ENCODE measurements at places on chromosomes 11 and 22.

DNA sequence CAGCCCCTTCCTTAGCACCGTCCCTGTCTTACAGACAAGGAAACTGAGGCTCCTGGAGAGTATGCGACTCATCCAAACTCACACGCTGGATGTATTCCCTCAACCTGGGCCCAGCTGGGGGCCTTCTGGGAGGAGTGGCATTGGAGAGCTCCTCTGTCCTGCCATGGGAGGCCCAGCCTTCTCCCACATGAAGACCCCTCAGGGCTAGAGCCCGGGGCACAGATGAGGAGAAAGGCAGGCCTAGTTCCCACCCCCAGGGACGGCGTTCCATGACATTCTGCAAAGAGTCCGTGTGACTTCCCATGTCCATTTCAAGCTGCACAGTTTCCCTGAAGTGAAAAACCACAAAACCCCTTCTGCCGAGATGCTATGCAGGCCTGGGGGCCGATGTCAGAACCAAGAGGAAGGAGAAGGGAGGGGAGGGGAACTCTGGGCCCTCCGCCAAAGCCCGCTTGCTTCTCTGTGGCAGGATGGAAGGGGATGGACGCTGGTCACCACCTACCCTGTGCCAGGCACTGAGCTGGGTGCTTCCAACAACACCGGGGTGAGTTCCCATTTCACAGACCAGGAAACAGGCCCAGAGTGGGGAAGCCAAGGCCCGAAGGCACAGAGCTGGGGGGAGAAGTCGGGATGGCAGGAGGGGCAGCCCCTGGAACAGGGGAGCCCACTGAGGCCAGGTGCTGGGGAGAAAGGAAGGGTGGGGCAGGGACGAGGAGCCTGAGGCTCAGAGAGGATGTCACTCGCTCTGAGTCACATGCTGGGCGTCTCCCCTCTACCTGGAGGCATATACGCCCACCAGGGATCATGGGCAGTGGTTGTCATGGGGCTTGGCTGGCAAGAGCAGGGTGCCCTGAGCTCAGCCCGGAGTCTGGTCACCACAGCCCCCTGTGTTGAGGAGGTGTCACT is 15.7 kb downstream of the RAC2 start:
- peak; percentile 69 for DNase-seq

DNA sequence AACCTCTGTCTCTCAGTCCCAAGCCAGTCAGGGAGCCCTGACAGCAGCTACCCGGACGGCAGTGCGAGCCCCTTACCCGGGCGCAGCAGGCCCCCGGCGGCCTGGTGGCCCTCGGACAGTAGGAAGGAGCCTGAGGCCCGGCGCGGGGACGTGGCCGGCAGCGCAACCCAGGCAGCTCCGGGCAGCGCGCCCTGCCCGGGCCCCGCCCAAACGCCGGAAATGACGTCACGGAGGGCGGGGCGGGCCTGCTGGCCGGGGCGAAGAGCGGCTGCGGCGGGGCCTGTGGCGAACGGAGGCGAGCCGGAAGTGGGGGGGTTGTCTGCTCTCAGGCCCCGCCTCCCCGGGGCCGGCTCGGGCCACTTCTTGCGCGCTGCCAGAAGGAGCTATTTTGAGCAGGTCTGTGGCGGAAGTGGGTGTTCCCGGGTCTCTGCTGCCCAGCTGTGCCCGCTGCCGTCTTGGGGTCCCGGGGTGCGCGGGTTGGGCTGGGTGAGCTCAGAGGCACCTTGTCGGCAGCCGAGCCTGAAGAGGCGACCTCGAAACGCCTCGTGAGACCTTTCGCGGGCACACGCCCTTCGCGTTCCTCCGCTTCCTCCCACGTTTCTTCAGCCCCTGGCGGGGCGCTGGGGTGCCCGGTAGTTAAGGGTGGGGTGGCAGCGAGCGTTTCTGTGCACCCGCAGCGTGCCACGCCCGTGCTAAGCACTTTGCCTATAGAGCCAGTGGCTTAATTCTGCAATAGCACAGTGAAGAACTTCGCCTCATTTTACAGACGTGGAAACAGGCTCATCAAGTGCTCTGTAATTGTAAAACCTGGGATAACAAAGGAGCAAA is at the start of gene C11orf24:
Gene C11orf24, minus strand, starts transcription at position 193 of the 828 bp plus-strand sequence. CDS start 8,206 bp downstream, outside the sequence.
- peak; percentile 92 for DNase-seq

DNA sequence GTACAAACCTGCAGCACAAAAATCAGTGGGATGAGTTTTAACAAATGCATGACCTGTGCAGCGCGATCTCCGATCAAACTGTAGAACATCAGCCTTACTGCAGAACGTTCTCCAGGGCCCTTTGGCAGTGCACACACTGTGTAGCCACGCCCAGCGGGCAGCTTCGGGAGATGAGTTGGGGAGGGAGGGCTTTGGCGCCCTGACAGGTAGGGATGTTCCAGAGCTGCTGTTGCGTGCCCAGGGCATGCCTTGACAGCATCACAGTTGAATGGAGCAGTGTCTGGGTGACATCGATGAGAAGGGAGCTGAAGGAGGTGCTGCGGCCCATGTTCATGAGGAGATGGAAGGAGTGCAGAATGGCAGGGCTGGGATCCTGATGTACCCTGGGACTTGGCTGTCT is 80.2 kb downstream of the TBC1D22A start:
- DNase-seq, result no peak

DNA sequence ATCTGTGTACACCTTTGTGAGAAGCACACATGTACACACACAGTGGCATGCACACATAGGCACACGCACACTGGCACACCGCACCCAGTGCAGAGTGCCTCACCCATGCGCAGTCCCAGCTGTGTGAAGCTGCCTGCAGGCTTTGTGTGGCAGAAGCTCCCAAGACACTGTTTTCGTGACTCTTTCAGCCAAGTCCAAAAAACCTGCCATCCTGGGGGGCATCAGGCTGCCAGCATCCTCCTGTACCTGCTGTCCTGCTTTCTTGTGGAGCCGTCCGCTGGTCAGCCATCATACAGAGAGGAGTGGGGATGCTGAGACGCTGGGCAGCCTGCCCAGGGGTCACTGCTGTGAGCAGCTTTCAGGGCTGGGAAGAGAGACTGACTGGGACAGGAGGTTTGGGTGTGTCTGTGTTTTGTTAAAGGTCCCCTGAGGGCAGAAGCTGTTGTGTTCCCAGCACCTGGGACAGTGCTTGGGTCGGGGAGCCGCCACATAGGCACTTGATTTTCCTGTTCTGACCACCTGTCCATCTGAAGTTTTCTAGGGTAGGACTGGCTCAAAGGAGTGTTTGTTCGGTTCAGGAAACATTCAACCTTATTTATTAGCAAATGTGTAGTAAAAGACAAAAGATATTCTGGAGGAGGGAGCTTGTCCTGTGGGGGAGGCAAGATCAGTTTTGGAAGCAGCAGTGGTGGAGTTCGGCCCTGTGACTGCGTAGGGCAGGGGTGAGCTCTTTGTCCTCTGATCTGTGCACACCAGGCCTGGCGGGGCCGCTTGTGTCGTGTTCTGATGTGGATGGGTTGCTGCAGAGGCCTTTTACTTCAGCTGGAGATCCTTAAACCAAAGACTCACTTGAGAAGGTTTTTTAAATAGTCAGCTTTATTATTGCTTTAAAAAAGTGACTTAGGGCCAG is 29.7 kb downstream of the AP2A2 start:
- DNase-seq, result no peak

DNA sequence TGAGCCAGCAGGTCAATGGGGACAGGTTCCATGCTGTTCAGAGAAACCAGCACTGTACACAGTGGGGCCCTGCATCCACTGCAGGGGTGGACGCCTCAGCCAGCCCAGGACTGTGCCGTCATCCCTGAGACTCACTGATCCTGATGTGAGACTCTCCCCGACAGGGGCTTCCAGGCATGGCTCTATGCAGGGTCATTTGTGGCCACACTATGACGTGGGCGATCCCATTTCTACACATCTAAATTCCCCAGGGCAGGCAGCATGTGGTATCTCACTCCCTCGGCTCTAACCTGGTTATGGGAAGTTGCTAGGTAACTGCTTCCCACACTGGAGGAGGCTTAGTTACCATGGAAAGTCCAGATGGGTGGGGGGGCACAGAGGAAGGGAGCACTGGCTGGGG is 14.2 kb upstream of the FAM83F start:
- no peak for DNase-seq

- DNase-seq, result peak; percentile 46
Observed at GRCh38 chr22:49724030-49724892, 103.4 kb downstream of the BRD1 start.

Data from CD4-positive, alpha-beta T cell treated with Interleukin-15 for 4 hours (primary cell).